Vagina (tissue), 2 donors: ENCODE measurements at places on chromosomes 4 and X.

DNA sequence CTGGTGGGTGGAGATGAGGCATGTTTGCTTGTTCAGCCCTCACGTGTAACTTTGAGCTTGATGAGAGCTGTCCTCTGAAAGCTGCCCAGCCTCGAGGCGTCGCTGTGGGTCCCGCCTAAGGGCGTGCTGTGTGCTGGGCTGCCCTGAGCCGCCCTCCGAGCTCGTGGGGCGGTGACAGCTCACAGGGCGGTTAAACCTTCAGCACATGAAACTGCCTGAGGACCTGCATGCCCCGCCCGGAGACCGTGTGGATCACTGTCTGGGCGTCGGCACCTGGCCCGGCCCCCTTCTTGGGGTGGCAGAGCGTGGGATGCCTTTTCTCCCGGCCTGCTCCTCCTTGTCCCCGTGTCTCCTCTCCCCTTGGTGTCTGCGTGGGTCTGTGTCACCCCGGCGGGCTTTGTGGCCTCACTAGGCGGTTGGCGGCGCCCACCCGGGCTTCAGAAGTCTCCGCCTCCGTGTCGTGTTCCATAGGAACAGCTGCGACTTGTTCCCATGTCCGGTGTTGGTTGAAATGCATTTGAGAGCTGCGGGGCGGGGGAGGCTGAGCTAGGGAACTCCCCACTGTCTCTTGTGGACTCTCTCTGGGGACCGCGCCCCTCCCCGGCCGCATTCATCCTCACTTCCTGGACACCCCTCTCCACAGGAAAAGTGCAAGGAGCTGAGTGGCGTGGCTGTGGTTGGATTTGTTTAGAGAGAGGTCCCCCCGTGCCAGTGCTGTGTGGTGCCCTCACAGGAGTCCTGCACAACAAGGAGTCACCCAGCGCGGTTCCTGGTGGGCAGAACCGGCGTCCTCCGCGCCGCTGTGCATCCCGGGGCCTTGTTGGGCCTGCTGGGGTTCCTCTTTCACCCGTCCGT, 6.8 kb downstream of the AKAP17A start:
- DNase-seq, result no peak

DNA sequence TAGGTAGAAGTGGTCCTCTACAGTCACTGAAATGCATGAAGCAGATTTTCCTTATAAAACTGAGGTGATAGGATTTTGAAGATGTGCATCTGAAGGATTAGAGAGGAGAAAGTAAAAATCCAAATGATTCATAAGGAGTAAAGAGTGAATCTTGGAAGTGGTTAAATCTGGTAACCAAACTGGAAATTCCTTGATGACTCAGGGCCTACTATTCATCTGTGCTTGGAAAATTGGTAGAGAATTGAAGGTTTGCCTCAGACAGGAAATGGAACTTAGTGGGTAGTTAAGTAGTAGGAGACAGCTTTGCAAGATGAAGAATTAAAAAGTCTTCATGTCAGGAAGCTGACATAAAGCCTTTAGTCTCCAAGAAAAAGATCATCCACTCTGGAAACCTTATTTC, 368.9 kb upstream of the CTSO start:
- no peak for DNase-seq

DNA sequence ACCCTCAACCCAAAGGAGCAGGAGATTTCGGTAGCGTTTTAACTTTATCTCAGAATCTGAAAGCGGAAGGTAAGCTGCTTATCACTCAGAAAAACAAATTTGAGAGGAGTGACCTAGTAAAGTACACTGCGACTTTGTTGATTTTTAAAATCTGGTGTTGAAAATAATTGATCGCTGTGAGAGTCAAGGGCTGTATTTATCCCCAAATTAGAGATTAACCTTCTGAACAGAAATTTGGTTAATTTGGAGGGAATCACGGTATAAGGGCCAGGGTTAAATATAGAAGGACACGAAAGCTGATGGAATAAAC, 212 bp downstream of the CLCN4 start:
- no peak for DNase-seq

GRCh38 chrX:16892504-16893362, 22.6 kb upstream of the RBBP7 start:
- no peak for DNase-seq

GRCh38 chrX:155819966-155820491, 61.1 kb upstream of the VAMP7 start:
- no peak for DNase-seq

DNA sequence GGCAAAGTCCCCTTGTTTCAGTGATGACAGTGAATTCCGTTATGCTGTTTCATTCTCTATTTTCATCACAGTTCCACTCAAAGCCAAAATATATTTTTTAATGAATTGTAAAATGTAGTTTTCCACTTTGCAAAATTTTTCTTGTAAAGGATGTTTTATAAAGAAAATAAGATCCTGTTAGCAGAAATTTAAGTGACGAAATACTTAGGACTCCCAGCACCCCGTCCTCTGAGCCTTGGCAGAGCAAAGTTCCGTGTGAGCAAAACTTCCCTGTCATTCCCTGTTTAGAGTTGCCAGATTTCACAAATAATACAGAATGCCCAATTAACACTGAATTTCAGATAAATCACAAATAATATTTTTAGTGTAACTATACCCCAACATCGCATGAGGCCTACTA, 81.0 kb upstream of the RBPJ start:
- no peak for DNase-seq

DNA sequence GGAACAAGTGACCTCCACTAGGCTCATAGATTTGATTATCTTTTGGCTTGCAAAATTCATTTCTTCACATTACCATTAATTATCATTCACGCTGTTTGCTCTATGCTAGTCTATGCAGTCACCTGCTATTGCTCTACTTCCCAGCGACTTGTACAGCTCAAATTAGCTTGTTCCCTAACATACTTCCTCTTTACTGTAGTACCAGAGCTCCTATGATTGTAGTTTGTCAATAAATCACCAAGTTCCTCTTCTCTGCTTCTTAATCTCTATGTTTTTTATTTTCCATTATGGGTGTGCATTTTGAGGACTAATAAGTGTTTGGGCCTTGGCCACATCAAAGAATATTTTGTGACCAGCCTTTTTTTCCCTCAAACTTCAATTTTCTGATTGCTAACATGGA, 6.2 kb upstream of the GSPT2 start:
- DNase-seq, result no peak

- DNase-seq, result no peak
These were observed 26.5 kb upstream of the DGKK start for GRCh38 chrX:50497114-50497513.
